CD4-positive, alpha-beta T cell treated with Interferon alpha-2 for 1 hour (primary cell): ENCODE measurements at places on chromosomes 12 and 14.

GRCh38 chr14:104293231-104293841, 154.9 kb downstream of the KIF26A start:
- DNase-seq: no peak

DNA sequence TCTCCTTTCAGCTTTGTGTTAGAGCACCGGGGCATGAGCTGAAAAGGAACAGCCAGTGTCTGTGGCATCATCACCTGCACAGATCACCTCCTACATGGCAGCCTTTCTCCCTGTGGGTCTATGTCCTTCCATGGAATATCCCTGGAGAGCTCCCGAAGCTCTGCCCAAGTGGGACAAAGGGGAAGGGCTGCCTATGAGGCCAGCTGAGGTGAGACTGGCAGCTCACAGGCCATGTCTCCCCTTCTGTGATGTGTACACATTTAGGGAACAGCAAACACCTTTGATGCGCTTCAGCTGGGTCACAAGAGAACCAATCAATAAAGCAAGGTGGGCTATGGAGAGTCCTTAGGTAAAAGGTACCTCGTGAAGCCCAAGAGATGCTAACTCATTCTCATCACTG, 4.1 kb downstream of the PROX2 start:
- no peak for DNase-seq

GRCh38 chr12:114990381-114990780, 306.4 kb upstream of the TBX3 start:
- DNase-seq: no peak

- no peak for DNase-seq
Measured at GRCh38 chr14:22432348-22432976, 156.6 kb downstream of the DAD1 start.

GRCh38 chr12:95605087-95605486, 53.8 kb upstream of the USP44 start:
- DNase-seq: no peak

GRCh38 chr12:48356041-48356768, 5.5 kb upstream of the ZNF641 start:
- no peak for DNase-seq

GRCh38 chr12:84038242-84038641, 874.4 kb downstream of the SLC6A15 start:
- DNase-seq: no peak

GRCh38 chr14:23351681-23352505, 794 bp downstream of the SLC22A17 start:
- DNase-seq: no peak

DNA sequence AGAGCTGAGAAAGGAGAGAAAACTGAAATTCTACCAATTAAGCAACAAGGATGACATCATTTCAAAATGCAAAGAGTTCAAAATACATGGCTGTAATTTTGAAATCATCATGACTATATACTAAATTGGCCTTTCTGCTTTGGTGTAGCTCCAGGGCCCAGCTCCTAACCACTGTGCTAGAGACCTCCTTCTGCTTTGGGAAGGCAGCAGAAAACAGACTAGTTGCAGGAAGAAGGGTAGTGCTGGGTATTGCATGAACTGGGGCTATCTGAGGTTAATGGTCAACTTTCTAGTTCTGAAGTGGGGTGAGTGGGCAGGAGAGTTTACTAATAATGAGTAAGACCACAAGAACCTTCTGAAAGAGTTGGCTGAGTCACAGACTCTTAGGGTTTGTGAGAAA, 66.2 kb downstream of the PTGER2 start:
- no peak for DNase-seq

GRCh38 chr12:34292736-34293625, 270.7 kb downstream of the ALG10 start:
- DNase-seq: no peak

DNA sequence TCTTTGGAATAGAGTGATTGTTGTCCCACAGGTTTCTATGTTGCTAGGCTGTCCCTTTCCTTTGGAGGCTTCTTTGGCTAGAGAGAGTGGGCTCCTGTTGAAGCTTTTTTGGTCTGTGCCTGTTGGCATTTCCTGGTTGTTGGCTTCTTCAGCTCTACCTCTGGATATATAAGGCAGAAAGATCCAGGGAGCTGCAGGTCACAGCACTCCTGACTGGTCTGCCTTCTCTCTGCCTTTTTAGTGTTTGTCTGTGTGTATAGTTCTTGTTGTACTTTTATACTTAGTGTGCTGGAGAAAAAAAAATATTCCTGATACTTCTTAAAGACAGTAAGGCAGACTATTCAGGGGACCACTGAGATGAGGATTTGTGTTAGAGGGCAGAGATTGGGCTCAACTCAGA, 202.7 kb downstream of the FBXL14 start:
- no peak for DNase-seq
